ENCODE measurements at places on chromosomes 4 and X. TPM values are rescaled to one million over a fixed set of nuclear protein-coding genes. Genes with fewer than 3 reads are reported as not detected.

The CFI gene
- 0.45 TPM for total RNA-seq

The PAK3 gene
- total RNA-seq = 18.7 TPM

The SYTL4 gene
- total RNA-seq = 12.5 TPM

The NR0B1 gene
- not detected for total RNA-seq

The NAT8L gene
- total RNA-seq = not detected

The LINC00632 gene
- 19.2 TPM for total RNA-seq

The SLC10A4 gene
- not detected for total RNA-seq

The GAGE12F gene
- total RNA-seq = not detected

The PCDH11X gene
- 0.29 TPM for total RNA-seq

The FOXP3 gene
- not detected for total RNA-seq

The QRFPR gene
- total RNA-seq = not detected

The DUSP21 gene
- total RNA-seq = not detected

The ACSL1 gene
- total RNA-seq = 84.4 TPM

The CCDC110 gene
- 5.4 TPM for total RNA-seq

The DMP1 gene
- total RNA-seq = not detected

The VCX gene
- total RNA-seq = not detected

The FGF13 gene
- 10.7 TPM for total RNA-seq

The GLA gene
- total RNA-seq = 19.6 TPM

GRCh38 chrX:69080855-69081465, 84.3 kb downstream of the PJA1 start:
- no peak for DNase-seq

- DNase-seq = no peak
Measured at GRCh38 chr4:154208424-154208823, 283.2 kb downstream of the DCHS2 start.

- no peak for DNase-seq
Measured at GRCh38 chrX:140250391-140250790, 254.5 kb downstream of the SOX3 start.

- no peak for DNase-seq
Measured at GRCh38 chrX:123171781-123172180, 12.3 kb upstream of the GRIA3 start.

- DNase-seq = no peak
Measured at GRCh38 chr4:74316397-74316796, 8.1 kb downstream of the EPGN start.

- DNase-seq = no peak
Measured at GRCh38 chrX:153516073-153516472, 1.4 kb upstream of the ATP2B3 start.

DNA sequence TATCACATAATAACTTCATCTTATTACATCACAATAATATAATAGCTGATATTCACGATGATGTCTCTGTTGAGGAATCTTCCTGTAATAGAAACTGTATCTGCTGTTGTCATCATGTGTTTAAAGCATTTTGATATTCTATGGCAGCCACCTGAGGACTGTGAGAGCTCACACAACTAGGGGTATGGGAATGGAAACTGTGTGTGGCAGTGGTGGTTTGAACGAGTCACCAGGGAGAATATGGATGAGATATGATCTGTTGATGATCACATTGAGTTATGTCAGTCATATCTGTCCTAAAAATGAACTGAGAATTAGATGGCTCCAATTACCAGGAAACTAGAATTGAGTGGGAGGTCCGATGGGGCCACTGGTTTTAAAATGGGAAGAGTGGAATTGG, 169.6 kb downstream of the MID1IP1 start:
- no peak for DNase-seq

DNA sequence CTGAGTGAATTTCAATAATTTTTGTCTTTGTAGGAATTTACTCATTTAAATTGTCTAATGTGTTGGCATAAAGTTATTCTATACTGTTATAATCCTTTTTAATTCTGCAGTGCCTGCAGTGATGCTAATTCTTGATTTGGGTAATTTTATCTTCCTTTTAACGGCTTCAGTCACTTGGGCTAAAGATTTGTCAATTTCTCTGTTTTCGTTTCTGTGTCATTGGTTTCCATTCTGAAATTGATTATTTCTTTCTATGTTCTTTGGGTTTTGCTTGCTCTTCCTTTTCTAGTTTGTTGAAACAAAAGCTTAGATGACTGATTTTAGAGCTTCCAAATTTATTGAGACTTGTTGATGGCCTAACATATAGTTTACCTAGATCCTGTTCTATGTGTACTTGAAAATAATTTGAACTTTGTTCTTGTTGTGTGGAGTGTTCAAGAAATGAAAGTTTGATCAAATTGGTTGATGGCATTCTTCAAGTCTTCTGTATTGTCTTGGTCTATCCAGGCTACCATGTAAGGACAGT, 89.4 kb downstream of the TNIP2 start:
- no peak for DNase-seq

GRCh38 chr4:152101556-152102435, 341.0 kb upstream of the GATB start:
- no peak for DNase-seq

GRCh38 chr4:155602351-155603140, 64.1 kb upstream of the GUCY1A1 start:
- no peak for DNase-seq

DNA sequence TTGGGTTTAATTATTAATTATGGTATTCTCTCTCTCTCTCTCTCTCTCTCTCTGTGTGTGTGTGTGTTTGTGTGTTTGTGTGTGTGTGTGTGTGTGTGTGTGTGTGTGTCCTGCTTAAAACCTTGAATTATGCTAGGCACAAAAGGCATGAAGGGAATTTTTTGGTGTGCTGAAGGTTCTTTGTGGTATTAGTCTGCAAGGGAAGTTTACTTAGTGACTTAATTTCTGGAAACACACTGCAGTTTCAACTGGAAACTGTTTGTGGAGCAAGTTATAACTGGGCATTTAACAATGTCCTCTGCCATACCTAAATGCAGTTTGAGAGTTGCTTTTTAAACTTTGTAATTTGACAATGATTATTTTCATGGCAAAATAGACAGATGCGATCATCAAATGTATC, 111.7 kb downstream of the FRMPD4 start:
- DNase-seq = no peak

- no peak for DNase-seq
Measured at GRCh38 chr4:73275318-73275654, 16.7 kb upstream of the ANKRD17 start.

- DNase-seq = peak; percentile 57
Measured at GRCh38 chrX:119669424-119670037, 23.4 kb downstream of the SEPTIN6 start.

DNA sequence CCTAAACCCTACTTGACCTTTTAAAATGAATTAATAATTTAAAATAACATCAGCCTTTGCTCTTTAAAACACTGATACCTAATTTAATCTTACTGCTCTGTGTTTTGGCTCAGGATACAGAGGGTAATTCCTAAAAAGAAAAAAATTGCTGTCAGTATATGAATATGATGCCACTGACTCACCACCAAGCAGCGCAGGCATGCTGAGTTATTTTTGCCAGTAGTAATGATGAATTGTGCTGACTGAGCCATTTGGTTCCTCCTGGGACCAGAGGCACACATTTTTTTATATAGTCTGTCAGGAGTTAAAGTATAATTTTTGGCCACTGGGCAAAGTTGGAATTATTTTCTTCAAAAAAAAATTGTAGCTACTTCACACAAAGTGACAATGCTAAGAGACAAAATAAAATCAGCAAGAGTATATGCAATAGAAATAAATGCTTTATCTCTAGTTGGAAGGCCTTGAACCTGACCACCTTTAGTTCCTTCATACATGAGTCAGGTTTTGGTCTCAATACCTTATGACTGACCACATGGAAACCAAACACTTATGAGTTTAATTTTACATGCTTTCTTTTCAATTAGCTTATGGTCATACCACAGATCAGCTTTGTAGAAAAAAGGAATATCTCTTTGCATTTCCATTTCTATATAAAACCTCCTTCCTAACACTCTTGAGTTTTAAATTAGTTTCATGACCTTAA, 115.1 kb downstream of the PPP3CA start:
- DNase-seq = no peak

DNA sequence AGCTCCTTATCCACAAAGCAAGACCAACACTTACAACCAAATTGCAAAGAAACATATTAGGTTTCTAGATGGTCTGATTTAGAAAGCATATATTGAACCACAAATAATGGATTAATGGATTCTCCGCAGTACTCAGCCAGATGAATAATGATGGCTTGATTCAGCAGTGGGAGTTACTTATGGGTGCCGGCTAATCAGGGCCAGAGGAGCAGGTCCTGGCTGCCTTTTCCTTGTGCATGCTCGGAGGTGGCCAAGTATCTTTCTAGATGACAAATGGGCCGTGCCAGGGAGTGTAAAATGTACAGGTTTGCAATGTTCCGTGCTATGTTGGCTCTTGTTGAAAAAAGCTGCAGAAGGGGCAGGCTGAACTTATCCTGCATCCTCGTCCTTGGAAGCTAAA, 70.2 kb downstream of the VCX3A start:
- no peak for DNase-seq

DNA sequence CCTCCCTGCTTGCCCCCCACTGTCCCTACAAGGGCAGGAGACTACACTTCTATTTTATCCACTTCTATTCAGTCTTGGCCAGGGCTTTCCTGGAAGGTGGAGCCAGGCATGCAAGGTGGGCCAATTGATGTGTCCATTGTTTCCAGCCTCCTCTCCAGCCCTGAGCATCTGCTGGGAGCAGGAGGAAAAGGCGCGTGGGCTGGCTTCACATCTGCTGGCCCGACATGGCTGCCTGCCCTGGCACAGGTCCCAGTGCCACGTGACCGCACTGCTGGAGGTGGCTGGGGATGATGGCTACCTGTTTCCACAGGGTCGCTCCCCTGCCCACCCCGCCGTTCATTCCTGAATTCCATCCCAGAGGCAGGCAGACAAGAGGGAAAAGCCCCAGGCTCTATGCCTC, 247.7 kb downstream of the AFAP1 start:
- DNase-seq = no peak

GRCh38 chr4:137707626-137708025, 175.3 kb upstream of the PCDH18 start:
- DNase-seq = no peak

GRCh38 chr4:95889662-95890061, 49.8 kb downstream of the PDHA2 start:
- DNase-seq = no peak
